ENCODE measurements at places on chromosomes 2 and 18.

DNA sequence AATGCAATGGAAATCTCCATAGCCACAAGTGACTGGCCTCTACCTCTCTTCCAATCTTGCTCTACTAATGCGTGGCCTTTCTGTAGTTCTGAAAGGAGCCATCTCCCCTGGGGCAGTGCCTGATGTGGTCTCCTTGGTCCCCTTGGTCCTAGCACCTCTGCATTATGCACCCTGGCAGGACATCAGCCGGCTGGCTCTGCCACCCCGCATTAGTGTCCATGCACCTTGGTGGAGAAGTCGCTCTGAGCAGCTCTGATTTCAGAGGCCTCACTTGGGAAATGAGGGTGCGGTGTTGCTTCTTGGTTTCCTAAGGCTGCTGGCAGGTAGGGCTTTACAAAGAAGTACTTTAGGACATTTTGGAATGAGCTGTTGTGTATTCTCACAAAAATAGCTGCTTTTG is 317.9 kb downstream of the GBX2 start:
- DNase-seq: no peak

- no peak for DNase-seq
Observed at GRCh38 chr2:59096973-59097372, 855.8 kb upstream of the FANCL start.

DNA sequence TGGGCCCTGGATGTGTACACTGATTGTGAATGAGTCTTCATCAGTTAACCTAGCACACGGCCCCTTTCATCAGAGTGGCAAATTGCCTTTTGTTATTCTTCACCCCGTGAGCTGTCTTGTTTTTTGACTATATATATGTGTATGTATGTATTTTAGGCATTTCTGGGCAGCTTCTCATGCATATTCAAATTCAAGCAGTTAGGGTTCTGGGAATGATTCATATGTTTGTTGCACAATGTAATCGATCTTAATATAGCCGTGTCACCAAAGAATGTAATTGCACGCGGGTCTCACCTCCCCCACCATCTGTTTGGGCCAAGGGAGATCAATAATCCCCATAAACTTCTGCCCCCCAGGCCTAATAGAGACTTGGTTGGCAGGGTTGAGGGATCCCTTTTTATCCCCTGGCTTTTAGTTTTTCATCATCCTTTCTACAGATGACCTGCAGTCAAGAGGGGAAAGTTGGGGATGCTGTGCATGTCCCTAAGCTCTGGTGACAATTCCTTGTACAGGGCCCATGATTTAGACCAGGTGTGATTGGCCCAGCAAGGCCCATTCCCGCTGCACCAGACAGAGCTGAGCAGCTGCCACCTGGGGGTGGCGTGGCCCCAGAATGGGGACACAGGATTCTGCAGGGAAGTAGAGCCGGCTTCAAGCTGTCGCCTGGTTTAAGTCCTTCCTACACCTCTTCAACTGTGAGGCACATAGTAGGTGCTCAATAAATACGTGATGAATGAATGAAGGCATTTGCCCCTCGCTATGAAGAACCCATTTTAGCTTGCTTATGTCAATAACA is 19.2 kb downstream of the KCNF1 start:
- no peak for DNase-seq

DNA sequence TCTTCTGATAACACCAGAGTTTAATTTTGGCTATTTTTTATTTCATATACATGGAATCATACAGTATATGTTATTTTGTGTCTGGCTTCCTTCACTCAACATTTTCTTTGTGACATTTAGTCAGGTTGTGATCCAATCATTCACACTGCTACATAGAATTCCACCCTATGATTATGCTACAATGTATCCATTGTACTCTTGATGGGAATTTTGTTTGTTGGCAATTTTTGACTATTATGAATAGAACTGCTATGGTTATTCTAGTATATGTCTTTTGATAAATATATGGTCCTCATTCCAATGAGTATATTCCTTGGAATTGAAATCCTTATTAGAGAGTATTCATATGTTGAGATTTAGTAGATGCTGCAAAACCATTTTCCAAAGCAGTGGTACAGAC is 936.4 kb upstream of the CHAC2 start:
- no peak for DNase-seq

- no peak for DNase-seq
Observed at GRCh38 chr2:71471276-71471675, 17.9 kb downstream of the DYSF start.

- no peak for DNase-seq
Observed at GRCh38 chr2:221637851-221638250, 65.7 kb upstream of the EPHA4 start.

GRCh38 chr2:61575447-61575859 is 37.3 kb upstream of the XPO1 start:
- DNase-seq: no peak

DNA sequence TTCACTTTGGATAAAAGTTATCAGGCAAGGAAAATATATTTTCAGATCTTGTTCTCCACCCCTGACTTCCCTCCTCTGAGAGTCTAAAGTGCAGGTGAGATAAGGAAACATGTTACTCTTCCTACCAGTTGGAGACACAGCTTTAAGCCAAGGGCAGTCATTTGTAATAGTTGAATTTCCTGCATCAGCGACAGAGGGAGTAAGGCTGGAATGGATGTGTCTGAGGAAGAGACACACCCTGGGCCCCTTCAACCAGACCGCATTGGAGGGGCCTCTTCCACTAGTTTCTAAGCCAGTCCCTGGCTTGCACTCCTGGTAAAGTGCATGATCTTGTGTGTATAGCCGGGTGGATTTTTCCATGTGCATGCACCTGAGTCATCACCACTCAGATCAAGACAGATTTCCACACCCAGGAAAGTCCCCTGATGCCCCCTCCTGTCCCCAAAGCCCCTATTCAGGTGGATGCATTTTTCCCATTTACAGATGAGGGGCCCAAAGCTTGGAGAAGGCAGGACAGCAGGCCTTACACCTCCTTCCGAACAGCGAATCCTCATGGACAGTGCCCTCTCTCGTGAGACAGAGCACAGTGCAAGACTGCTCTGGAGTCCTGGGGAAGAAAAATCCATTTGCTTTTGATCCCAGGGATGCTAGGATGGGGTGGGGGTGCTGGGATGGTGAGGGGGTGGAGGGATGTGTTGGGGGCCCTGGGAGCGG is 66.7 kb upstream of the SH3RF3 start:
- DNase-seq: no peak

- DNase-seq: no peak
Observed at GRCh38 chr2:220090050-220090449, 462.6 kb downstream of the SLC4A3 start.

DNA sequence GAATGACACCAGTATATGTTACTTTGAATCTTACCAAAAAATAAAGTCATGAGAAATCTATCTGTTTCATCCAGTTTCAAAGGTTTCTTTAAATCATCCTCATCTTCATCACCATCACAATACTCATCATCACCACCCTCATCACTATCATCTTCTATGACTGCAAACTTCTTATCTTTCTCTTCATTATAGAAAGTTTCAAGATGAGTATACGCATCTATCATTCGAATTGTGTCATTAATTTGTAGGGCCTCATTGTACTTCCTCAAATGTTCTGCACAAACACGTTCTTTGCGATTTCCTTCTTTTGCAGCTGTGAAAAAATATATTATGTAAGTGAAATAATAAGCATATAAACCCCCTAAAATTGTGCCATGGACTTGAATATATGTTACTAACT is 34.1 kb upstream of the FAP start:
- no peak for DNase-seq

- DNase-seq: no peak
Observed at GRCh38 chr2:7427293-7428060, 510.3 kb downstream of the RNF144A start.

DNA sequence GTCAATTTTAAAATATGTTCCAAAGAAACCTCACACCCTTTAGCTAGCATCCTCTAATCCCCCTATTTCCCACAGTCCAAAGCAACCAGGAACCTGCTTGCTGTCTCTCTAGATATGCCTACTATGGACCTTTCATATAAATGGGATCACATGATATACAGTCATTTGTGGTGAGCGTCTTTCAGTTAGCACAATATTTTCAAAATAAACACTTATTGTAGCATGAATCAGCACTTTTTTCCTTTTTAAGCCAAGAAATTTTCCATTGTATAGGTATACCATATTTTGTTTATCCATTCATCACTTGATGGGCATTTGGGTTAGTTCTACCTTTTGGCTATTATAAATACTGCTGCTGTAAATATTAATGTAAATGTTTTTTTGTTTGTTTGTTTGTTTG is 223.0 kb upstream of the DOK6 start:
- no peak for DNase-seq

GRCh38 chr2:7132753-7133152 is 215.5 kb downstream of the RNF144A start:
- DNase-seq: no peak

DNA sequence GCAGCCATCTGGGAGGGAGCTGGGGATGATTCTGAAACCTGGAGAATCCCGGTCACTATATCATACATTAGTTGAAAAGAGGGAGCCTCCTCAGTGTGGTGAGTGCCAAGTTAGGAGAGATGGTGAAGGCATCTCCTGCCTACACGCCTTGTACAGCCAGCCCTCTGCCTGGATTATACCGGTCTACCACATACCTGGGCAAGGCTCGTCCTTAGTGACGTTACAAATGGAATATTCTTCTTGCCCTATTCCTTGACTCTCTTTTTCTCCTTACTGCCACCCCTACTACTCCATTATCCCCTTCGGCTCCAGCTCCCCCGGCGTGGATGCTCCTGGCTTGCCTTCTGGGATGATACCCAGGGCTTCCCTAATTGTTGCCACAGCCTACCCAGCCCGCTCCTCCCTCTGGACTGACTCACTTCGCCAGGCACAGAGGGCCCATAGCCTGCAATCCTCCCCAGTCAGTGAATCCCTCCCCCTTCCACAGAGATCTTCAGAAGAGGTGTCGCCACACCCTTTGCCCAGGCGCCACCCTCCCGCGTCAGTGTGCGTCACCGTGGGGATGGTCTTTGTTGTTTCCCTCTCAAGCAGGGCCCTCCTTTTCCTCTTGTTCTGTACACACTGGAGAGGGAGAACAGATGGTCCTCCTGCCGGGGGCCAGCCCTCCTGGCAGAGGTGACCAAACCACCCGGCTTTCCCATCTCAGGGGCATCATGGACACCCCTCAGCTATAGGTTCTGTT is 115.2 kb upstream of the EPAS1 start:
- DNase-seq: no peak

- DNase-seq: no peak
Observed at GRCh38 chr2:185335879-185336278, 402.7 kb upstream of the FSIP2 start.

DNA sequence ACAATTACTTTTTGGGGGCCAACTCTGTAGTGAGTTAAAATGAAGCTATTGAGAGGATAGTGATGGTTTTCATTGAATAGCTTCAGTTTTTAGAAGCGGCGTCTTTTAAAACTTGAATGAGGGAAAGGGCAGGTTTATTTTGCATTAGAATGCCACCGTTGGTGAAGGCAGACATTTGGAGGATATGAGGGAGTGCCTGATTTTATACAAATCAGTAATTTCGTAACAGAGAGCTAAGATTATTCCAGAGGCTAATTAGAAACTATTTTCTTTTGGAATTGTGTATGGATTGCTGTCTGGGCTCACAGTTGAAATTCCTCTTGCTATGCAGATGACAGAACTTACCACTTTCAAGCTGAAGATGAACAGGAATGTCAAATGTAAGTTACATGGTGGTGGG is 67.6 kb downstream of the ITGB1BP1 start:
- no peak for DNase-seq

- no peak for DNase-seq
Observed at GRCh38 chr2:124333784-124334183, 308.7 kb downstream of the CNTNAP5 start.

DNA sequence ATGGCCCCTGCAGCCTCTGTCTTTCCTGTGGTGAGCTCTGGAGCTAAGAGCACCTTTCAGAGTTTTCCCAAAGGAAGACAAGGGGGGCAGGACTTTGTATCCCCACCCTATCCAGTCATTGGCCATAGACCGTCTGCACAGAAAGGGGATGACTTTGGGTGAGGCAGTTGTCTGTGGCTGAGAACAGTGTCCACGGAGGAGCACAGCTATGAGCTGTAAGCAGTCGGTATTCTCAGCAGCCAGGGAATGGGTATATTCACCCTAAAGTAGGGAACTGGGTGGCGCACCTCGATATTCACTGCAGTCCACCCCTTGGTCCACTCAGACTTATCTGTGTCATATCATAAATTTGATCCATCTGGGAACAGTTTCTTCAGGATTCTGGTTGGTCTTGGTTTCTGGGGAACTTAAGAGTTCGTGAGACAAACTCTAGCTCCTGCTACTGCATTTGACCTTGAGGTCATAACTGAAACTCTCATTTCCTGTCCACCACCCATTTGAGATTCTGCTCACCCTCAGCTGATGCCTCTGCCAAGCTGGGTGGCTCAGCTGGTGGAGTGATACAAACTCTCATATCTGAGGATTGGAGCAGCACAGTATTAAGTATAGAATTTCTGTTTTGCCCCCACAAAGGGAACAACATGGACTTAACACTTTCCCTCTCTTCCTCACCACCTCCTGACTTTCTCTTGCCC is 45.2 kb upstream of the SCG2 start:
- no peak for DNase-seq

GRCh38 chr2:98372579-98372978 is 26.3 kb downstream of the CNGA3 start:
- DNase-seq: no peak

DNA sequence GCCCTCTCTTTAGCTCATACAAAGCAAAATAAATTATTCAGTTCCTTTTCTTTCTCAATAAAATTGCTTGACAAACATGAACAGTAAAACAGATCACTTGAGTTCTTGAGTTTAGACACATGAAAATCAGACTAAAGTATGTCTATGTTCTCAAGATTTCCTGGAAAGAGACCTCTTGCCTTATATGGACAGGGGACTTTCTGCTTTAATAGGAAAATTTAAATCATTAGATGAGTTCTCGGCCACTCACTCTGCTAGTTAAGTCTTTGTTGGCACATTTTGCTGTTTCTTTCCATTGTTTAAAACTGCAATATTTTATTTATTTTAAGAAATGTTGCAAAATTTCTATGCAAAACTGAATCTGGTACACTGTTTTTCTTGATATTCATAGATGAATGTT is 207.8 kb downstream of the RND3 start:
- DNase-seq: no peak

- DNase-seq: no peak
Observed at GRCh38 chr2:134717286-134718022, 1.3 kb downstream of the TMEM163 start.
